ENCODE measurements at places on chromosomes 2 and 18.

GRCh38 chr2:161033059-161033660, 127.1 kb upstream of the TANK start:
- peak; percentile 76 for DNase-seq

DNA sequence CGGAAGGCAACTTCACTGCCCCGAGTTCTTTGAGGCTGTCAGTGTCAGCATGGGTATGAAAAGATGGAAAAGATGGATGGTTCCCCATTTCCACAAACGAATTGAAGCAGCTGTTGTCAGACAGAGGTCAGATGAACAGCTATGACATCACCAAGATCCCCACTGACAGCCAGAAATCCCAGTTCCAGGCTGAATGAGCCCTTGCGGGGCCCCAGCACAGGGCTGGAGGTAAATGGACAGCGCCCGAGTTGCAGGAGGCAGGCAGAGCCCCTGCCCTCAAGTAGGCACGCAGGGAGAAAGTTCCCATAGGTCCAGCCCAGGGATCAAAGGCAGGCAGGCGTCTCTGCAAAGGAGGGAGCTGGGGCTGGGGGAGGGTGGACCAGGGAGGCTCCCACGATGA, 169.5 kb upstream of the AGAP1 start:
- DNase-seq: no peak

- no peak for DNase-seq
Observed at GRCh38 chr2:43034921-43035320, 191.5 kb downstream of the ZFP36L2 start.

DNA sequence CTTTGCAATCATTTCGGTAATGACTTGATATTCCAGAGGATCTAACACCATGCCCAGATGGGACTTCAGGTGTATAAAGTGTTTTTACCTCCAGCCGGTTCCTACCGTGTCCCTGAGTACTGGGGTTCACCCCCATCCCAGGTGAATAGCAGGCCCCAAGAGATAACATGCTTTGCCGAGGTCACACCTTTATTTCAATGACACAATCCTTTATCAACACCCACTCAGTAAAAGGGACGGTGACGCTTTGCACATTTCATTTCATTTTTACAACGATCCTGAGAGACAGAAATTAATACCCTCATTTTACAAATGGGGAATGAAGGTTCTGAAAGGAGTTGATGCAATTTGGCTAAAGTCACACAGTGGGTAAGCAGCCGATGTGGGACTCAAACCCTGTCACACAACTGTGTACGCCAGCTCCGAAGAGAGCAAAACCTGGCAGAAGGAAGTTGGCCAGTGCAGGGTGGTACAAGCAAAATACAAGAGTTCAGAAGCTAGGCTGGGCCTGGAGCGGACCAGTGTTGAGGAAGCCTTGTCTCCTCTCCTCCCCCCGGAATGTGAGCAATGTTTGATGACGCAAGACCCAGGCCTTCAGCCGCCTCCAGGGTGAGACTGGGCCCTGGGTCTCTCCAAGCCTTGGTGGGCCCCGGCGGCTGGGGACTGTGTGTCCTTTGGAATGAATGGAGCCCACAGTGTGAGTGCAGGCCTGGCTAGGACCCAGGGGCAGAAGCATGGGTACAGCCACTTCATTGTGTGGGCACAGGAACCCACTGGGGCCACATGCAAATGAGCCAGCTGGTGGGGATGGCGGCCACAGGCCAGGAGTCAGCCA, 139.6 kb upstream of the MYCN start:
- DNase-seq: no peak

All from HFFc6 (cell line).